ENCODE measurements at places on chromosomes 12 and 14.

DNA sequence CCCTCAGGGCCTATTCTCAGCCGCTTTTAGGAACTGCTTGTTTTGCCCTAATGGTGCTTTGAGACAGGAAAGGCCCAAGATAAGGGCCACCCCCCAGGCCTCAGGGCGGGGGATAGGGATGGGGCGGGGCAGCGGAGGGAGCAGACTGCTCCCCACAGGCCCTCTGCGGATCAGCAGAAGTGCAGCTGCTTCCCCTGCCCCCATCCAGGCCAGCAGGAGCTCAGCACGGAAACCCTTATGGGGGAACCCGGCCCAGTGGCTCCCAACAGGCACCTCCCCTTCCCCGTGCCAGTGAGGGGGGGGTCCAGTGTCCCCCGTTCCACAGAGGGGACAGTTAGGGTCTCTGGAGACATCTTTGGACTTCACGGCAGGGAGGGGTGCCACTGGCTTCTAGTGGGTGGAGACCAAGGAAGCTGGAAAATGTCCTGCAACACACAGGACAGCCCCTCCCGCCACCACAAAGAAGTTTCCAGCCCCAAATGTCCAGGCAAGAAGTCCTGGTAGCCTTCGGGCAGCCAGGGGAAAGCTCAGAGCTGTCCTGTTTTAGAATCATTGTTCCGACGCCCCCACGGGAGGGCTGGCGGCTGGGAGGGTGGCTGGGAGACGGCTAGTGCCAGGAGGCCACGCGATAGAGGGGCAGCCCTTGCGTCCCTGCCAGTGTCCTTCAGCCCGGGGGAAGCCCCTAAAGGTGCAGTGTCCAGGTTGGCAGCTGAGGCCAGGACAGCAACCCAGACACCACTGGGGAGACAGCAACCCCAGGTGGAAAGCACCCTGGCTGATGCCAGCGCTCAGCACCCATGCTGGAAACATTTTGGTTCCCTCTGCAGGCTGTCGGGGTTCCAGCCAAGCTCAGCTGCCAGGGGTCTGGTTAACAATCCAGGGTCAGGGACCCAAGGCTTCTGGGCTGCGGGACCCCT is 10.4 kb upstream of the GPR132 start:
- peak; percentile 23 for DNase-seq

DNA sequence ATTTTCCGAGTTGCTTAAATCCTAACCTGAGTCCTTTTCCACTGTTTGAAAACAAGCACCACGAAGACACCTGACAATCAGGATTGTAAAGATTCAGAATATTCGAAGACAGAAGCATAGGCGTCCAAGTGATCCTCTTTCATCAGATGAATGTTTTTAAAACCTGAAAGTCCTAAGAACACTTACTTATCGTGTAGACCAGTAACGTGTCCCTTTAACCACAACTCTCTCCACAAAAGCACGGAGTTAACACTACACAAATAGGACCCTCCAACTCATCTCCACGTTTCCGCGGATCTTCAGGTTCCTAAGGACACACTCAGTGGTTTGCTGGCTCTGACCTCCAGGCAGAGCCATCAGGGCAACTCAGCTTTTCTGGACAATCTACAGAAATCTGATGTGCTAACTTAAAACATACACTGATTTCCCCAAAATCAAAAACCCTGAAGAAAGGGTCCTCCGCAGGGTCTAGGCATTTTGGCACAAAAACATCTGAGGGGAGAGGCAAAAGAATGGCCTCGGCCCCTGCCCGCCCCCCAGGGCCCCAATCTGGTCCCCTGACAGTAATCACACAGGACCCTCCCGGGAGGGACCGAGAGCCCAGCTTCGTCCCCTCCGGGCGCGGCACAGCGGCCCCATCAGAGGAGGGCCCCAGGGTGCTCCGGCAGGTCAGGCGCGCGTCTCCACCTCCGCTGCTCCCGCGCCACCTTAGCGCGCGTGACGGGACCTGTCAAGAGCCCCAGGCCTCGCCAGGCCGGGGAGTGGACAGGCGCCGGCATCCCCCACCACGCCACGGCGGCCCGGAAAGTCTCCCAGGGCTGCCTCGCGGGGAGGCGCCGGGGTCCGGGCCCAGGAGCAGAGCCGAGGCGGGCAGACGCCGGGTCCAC is 925 bp downstream of the DICER1 start:
- peak; percentile 24 for DNase-seq

DNA sequence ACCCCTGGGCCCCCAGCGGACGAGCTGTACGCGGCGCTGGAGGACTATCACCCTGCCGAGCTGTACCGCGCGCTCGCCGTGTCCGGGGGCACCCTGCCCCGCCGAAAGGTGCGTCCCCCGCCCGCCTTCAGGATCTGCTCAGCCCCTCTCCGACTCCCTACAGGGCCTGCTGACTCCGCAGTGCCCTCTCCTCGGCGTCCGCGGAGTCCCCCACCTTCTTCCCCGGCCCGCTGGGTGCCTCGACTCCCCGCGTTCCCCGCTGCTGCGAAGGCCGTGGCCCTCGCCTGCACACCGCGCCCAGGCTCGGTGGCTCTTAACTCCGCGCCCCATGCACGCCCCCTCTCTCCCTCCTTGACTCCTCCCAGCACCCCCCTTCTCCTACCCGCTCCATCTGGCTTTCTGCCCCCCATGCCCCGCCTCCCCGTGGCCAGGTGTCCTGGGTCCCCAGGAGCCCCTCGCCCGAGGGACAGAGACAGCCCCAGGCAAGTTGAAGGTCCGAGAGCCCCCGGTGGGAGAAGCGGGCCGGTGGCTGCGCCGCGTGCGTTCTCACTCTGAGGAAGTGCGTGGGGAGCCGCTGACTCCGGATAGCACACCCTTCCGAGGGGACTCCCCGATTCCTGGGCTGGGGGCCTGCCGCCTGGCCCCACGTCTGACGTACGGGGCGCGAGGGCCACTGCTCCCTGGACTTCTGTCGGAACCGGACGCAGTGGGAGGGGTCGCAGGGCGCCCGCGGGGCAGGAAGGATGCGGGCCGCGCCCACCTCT is 594 bp downstream of the TAMALIN start:
- DNase-seq = peak; percentile 45

- peak; percentile 42 for DNase-seq
Observed at GRCh38 chr12:47868041-47868440, 36.8 kb downstream of the VDR start.

GRCh38 chr14:80491131-80491530 is 279.8 kb upstream of the DIO2 start:
- peak; percentile 41 for DNase-seq

DNA sequence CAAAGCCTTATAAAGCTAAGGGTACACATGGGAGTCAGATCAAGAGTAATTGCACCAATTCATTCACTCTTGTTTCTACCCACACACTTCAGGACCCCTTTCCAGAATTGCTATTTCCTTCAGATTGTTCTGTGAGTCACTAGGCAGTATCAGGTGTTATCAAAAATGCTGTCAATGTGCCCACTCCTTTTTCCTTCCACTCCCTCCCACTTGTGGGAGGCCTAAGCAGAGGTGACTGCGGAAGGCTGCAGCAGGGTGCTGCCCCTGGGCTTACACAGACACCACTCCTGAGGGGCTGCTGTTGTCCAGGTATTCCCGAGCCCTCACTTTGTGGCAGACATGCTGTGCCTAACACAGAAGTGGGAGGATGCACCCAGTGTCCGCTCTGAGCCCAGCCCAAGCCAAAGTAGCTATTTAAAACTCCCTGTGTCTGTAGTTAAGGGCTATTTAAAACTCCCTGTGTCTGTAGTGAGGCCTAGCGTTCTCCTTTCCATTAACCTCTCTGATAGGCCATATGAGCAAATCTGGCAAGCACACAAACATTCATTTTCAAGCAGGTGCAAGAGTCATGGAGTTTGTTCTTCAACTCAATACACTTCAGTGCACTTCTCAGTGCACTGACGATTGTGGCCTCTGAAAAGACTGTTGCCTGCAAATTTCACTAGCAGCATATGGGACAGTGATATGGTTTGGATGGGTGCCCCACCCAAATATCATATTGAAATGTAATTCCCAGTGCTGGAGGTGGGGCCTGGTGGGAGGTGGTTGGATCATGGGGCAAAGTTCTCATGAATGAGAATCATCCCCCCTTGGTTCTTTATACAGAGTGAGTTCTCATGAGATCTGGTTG is 117.8 kb downstream of the PHLDA1 start:
- peak; percentile 46 for DNase-seq

- DNase-seq = peak; percentile 62
Observed at GRCh38 chr12:82383930-82384552, 25.7 kb downstream of the METTL25 start.

DNA sequence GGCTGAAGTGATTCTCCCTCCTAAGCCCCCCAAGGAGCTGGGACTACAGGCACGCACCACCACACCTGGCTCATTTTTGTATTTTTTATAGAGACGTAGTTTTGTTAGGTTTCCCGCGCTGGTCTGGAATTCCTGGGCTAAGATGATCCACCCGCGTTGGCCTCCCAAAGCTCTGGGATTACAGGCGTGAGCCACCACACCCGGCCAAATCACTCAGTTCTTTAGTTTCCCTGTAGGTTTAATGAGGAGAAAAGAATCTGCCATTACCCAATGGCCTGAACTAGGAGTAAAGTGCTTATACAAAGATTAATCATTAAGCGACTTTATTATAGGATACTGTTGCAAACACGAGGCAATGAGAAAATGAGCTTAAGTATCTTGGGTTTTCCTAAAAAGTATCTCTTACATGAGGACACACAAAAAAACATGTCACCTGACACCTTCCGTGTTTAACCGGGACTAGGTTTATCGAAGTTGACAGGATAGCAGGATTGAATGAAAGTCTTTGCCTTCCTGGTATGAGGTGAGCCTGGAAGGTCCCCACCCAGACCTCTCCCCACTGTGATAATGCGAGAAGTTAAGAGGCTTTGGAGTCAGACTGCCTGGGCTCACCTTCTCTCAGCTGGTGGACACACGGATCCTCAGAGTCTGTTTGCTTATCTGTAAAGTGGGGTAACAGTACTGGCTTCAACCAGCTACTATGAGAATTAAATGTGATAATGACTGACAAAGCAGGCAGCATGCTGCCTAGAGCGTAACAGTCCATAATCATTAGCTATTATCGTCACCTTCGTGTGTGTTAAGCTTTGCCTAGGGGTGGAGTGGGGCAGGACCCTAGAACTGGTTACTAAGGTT is 133.5 kb upstream of the KRAS start:
- DNase-seq = peak; percentile 4

GRCh38 chr12:65209655-65210043 is 40.3 kb downstream of the LEMD3 start:
- peak; percentile 16 for DNase-seq

- DNase-seq = no peak
Observed at GRCh38 chr12:93018610-93019009, 89.5 kb upstream of the EEA1 start.

- DNase-seq = no peak
Observed at GRCh38 chr12:49870501-49871262, 27.8 kb upstream of the BCDIN3D start.

DNA sequence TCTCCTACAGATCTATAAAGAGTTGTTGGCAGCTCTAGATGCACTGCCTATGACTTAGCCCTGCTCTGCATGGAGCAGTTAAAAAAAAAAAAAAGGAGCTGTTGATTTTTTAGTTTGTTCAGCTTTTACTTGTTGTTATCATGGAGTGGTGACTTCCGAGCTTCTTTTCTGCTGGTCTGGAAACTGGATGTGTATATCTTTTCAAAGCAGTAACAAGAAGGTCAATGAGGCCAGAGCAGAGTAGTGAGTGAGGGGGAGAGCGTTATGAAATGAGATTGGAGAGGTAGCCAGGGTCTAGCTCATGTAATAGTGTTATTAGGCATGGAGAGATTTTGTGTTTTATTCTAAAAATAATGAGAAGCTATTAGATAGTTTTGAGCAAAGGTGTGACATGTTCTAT is 13.2 kb upstream of the TUBA1B start:
- DNase-seq = no peak

GRCh38 chr12:3141339-3142321 is 64.5 kb downstream of the TSPAN9 start:
- DNase-seq = no peak

DNA sequence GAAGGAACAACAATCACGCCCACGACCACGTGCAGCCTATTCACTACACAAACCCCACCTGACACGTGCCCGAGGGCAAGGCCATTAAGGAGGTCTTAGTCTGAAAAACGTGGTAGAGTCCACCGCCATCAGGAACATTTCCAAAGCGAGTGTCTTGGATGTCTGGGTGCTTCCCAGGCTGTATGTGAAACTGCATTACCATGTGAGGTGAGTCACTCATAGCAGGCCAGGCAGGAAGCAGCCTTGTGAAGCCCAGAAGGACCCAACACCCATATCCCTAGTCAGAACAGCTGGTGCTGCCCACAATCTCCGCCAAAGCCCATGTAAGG is 3.3 kb upstream of the KRT79 start:
- DNase-seq = peak; percentile 89

DNA sequence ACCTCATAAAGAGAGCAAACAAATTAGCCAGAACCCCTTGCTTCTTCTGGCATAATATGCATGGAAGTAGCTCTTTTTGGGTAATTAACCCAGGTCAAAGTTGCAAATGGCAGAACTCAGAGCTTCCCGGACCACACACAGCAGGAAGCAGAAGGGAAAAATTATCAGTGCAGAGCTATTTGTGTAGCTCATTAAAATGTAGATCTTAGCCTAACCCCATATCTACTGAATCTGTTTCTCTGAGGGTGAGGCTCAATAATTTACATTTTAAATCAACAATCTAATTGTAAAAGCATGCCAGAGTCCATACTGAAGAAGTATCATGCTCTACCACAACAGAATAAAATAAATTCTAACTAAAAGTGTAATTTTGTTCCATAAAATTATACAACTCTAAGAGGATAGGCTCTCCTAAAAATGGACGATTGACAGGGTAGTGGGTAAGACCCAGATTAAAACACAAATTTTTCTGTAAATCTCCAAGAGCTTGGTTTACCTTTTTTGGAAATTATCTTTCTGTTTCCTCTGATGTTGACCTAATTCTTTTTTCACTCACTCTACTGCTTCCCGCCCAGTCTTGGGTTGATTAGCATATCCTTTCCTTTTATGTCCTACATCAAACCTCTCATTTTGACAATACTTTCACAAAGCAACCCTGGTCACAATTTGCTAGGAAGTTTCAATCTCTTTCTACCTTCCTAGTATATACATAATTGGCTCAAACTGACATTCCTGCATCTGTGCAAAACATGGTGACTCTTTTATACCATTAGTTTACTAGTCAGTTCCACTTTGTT is 213.3 kb upstream of the SLC16A7 start:
- DNase-seq = no peak

DNA sequence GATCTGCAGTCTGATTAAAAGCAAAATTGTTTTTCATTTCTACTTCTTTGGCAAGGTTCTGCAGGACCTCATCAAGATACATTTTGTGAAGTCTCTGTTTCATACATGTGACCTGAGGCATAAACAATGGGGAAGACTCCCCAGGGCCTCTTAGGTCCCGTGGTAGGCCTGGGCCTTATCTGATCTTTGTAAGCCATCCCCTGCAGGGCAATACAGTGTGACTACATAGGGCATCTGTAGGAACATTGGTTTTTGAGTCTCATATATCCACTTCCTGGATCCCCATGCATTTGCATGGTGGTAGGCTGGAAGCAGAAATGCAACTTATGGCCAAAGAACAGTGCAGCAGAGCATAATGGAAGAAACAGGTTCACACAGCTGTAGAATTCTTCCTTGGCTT is 6.0 kb downstream of the FAR2 start:
- DNase-seq = no peak

Data from fibroblast of pulmonary artery (primary cell).